Activated T-cell treated with anti-CD3 and anti-CD28 coated beads for 48 hours (primary cell): ENCODE measurements at places on chromosomes 12 and 14.

- DNase-seq, result no peak
Observed at GRCh38 chr12:123229051-123229450, 3.9 kb downstream of the MPHOSPH9 start.

- no peak for DNase-seq
Observed at GRCh38 chr12:5396541-5396940, 35.4 kb upstream of the NTF3 start.

DNA sequence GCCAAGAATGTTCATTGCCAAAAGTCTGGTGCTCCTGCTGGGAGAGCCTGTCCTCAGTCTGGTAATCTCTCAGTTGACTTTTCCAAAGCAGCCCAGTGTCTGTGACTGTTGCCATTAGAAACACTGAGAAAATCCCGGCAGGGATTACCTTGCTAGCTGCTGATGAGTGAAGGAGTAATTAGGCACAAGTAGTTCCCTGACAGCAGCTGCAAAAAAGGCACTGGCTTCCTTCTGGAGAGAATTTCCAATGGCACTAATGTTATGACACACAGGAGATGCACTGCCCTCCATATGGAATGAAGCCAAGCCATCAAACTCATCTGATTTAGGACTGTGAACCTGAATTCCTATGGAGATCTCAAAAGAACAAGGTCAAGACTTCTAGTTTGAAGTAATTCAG, 1321.2 kb upstream of the SEL1L start:
- no peak for DNase-seq

- DNase-seq, result no peak
Observed at GRCh38 chr12:121801595-121802484, 2.0 kb upstream of the SETD1B start.

DNA sequence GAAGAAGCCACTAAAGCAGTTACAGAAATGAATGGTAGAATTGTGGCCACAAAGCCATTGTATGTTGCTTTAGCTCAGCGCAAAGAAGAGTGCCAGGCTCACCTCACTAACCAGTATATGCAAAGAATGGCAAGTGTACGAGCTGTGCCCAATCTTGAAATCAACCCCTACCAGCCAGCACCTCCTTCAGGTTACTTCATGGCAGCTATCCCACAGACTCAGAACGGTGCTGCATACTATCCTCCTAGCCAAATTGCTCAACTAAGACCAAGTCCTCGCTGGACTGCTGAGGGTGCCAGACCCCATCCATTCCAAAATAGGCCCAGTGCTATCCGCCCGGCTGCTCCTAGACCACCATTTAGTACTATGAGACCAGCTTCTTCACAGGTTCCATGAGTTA, 21.5 kb upstream of the SRGAP1 start:
- DNase-seq, result no peak

DNA sequence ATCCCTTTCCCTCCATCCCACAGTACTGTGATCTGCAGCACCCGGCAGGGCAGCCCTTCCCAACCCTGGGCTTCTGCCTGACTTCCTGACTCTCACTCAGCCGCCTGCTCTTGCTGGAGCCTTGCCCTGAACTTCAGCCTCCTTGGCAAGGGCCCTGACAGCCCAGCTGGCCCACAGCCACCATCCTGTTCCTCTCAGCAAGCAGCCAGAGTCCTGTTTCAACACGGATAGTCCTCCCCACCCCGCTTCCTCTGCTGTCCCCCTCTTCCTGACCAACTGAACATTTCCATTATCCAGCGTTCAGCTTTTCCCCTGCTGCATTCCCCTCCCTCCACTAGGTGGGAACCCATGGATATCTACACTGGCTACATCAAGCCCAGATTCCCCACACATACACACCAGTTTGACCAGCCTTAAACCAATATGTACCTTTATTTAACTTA, 74.0 kb upstream of the MDM1 start:
- DNase-seq, result no peak

DNA sequence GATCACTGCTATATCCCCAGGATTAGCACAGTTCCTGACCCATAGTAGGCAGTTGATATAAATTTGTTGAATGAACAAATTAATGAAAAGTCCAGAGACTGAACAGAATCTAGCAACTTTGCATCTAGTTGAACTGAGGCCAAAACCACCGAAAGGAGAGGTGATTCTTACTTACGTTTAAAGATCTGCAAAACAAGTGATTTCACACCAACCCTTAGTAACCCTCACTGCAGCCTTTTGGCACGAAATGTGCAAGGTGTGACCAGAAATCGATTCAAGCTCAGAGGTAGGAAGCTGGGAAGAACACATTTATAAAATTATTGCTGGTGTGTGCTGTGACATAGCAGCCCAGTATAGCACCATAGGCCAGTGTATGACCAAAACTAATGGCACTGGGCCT, 70.8 kb downstream of the SUDS3 start:
- no peak for DNase-seq

DNA sequence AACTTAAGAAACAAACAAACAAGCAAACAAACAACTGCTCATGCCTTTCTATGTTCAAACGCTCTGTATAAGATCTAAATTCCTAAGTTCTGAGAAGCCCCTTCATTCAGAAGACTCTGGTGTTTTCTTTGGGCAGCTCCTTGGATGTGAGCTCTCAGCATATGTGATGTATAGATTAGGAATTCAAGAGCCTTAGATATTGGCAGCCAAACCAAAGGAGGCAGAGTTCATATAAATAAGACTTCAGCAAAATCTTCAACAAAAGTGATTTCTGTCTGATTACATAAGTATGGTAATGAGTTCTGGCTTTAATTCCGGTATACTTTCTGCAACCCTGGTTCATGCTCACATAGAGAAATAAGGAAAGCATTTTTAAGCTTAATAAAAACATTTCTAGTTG, 145.6 kb downstream of the DYRK2 start:
- DNase-seq, result no peak

DNA sequence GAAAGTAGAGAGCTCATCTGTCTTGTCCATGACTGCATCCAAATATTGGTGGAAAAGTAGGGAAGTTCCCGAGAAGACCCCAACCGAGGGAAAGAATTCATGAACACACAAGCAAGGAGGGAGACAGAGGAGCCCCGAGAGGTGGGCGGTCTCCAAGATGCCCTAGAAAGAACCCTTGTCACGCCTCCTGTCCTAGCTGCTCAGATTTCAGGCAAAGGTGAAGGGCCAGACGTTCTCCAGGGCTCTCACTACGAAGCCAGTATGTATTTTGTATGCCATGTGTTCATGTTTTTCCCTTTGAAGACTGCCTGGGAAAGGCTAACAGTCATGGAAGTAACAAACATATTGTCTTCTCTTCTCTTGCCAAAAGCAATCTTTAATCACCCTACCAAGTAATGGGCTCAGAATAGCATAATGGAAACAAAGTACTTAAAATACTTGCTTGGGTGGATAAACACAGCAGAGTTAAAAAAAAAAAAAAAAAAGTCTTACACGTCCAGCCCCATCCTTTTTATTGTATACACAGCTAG, 99.2 kb upstream of the TBX3 start:
- DNase-seq, result no peak

DNA sequence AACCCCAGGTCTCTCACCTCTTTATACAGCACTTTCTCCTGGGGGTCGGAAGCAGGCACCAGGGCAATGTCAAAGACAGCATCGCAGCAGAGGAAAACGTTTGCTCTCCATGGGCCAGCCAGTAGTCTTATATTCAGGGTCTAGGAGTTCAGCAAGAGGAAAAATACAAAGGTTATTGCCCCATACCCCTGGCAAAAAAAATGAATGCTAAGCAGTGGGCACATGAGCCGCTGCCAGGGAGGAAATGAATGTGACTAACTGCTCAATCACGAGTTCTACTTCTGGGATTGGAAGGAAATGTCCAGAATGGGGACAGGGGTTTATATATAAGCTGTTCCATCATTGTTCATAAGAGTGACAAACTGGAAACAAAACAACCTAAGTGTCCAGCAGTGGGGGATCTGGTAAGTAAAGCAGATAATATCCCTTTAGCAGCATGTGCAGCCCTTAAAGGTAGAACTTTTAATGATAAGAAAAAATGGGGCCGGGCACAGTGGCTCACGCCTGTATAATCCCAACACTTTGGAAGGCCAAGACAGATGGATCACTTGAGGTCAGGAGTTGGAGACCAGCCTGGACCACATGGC, 53.8 kb downstream of the PHETA1 start:
- no peak for DNase-seq

GRCh38 chr12:72748971-72749370, 476.8 kb downstream of the TRHDE start:
- DNase-seq, result no peak

DNA sequence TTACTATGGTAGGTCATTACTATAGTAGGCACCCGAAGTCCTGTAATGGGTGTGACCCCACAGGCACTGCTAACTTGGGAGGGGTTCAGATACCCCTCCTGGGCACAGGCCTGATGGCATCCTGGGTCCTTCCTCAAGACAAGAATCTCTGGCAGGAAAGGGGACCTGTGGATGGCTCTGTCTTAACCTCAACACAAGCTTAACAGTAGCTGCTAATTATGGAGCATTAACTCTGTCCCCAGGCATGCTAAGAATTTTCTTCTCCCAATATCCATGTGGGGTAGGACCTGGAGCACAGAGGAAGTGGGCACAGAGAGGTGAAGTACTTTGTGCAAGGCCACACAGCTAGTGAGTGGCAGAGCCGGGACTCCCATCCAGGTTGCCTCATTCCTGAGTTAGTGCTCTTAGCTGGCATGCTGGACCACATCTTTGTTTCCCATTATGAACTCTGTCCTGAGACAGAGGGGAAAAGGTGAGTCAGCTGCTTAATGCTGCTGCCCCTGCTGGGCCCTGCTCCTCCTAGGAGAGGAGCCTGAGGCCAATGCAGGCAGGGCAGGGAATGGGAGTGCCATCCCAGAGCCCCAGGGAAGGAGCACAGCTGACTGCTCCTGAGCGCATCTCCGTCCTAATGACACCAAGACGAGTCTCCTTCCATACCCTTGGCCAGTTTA, 32.1 kb downstream of the GALNT16 start:
- no peak for DNase-seq

DNA sequence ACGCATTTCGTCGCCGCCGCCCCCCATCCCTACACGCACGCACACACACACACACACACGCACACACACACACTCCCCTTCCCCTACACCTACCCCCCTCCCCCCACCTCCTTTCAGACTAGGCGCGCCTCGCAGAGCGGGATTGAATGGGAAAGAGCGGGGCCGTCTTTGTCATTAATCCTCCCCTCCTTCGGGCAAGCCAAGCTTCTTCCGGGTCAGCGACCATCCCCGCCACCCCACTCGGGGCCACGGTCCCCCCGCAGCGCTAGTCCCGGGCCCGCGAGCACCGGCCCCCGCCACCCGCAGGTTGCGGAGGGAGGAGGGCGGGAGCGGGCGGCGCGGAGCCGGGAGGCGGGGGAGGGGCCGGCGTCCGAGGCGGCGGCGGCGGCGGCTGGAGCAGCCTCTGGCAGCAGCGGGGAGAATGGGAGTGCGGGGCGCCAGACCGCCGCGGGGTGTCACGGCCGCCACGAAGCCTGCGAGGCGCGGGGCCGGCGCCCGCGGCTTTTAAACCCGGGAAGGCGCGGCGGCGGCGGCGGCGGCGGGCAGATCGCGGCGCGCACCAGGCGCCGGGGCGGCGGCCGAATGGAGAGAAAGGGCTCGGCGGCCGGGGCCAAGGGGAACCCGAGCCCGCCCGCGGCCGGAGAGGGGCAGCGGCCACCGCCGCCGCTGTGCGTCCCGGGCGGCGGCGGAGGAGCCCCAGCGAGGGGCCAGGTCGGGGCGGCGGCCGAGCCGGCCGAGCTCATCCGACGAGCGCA, at the start of gene TTC9:
TTC9 (plus strand) TSS at position 369 of the 755 bp plus-strand sequence; CDS start at position 583, 214 bp downstream.
- DNase-seq, result no peak

DNA sequence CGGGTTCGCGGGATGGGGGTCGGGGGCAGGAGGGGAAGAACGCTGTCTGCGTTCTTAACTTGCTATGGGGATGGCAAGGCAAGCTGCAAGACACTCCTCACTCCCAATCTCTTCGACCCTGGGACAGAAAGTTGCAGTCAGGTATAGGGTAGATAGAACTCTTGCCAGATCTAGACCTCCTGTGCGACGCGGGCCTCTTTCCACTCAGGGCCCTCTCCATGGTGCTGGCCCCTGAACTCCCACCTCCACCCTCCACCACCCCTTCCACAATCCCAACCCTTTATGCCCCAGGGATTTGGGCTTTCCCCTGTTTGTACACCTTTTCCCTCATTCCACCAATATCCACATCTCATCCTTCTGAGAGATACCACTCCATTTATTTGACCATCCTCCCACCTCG, 812 bp downstream of the NABP2 start:
- DNase-seq, result no peak

DNA sequence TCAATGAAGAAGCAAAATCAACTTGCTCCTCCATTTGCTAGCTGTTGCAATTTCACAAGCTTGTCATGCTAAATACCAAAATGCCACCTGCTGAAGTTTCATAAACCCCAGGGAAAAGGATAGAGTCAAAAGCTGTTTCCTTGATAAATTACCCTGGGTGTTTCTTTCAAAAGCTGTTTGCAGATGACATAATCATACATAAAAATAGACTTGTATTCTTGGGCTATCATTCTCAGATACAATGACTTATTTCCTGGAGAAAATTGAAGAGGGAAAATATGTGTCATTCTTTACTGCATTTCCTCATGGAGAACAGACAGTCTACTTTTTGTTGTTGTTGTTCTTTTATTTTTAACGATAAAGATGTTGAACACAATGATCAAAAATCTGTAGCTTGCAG, 119.2 kb downstream of the GALC start:
- no peak for DNase-seq

GRCh38 chr12:91441246-91441645, 258.6 kb upstream of the DCN start:
- no peak for DNase-seq

DNA sequence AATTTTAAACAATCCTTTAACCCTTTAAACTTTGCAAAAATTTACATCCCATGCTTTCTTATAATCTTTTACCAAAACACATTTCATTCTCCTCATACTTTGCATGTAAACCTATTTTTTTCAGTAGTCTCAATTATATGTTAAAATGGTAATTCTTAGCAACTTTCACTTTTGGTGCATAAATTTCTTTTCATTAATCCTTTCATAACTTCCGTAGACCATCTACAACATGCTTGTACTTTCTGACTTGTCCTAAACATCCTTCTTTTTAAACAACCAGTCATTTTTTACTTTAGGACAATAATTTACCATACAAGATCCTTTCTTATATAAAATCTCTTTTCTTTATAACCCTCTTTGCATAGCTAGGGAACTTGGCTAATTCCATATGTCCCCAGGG, 19.5 kb downstream of the CCDC91 start:
- DNase-seq, result no peak

DNA sequence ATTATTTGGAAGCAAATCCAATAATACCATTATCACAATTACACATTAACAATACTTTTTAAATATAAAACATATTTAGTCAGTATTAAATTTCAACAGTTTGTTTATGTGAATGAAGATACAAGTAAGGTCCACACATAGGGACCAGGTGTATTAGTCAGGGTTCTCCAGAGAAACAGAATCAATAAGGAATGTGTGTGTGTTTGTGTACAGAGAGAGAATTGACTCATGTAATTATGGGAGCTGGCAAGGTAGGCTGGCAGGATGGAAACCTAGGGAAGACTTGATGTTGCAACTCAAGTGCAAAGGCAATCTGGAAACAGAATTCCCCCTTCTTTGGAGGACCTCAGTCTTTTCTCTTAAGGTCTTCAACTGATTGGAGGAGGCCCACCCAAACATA, 123.2 kb upstream of the OTX2 start:
- DNase-seq, result no peak
